Thyroid gland (tissue), 4 donors: ENCODE measurements at places on chromosomes 7 and 10. TPM values are rescaled to one million over a fixed set of nuclear protein-coding genes. Genes with fewer than 3 reads are reported as not detected.

DNA sequence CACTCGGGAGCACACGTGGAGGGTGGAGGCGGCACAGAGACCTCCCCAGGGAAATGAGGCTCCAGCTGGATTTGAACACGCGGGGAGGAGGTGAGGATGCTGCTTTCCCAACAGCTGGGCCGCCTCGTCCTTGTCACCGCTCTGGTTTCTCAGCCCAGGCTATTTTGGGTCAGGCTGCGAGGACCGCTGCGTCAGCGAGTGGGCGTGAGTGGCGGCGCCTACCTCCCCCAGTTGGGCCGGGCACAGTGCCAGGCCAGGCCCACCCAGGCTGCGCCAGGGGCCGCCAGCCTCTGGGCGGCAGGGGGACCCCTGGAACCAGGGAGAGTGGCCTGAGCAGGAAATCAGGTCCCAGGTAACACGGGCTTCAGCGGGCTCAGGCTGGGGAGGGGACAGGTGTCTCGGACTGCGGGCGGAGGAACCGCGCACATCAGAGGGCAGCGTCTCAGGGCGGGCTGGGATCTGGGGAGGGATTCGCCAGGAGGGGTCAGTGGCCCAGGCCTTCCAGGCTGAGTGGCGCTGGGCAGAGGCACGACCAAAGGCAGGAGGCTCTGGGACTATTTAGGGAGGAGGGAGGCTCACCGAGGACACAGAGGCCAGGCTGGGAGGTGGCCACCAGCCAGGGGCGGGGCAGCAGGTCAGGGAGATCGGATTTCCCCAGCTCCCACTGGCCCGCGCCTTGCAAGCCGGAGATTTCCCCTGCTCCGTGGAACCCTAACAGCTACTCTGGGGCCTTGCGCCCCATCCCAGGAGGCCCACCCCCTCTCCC is 125.2 kb upstream of the RET start:
- no peaks in the 10 kb centered on the region for H3K27me3 ChIP-seq
- peak overlapping the region; percentile 14 for H3K4me3 ChIP-seq
- DNase-seq = peak; percentile 50
- H3K4me1 ChIP-seq = peaks cover 13% of the 10 kb centered on the region
- H3K27ac ChIP-seq = no peak overlapping the region

- H3K27ac ChIP-seq = no peak overlapping the region
- DNase-seq = no peak
Observed at GRCh38 chr10:23558361-23558799, 119.5 kb downstream of the OTUD1 start.

The BTBD16 gene
- not detected for total RNA-seq

GRCh38 chr7:45679516-45679915 is 105.3 kb downstream of the ADCY1 start:
- no peaks in the 10 kb centered on the region for H3K4me1 ChIP-seq
- H3K4me3 ChIP-seq = no peak overlapping the region
- DNase-seq = no peak
- no peaks in the 10 kb centered on the region for H3K36me3 ChIP-seq

- no peak overlapping the region for H3K27ac ChIP-seq
- no peaks in the 10 kb centered on the region for H3K36me3 ChIP-seq
Observed at GRCh38 chr10:94443549-94443948, 41.2 kb downstream of the TBC1D12 start.

The OR2A12 gene
- total RNA-seq = not detected

The DENND11 gene
- total RNA-seq = 39.9 TPM

The PRSS2 gene
- total RNA-seq = not detected

The TAF6 gene
- total RNA-seq = 97.3 TPM
